ENCODE measurements at places on chromosomes 11 and 22.

DNA sequence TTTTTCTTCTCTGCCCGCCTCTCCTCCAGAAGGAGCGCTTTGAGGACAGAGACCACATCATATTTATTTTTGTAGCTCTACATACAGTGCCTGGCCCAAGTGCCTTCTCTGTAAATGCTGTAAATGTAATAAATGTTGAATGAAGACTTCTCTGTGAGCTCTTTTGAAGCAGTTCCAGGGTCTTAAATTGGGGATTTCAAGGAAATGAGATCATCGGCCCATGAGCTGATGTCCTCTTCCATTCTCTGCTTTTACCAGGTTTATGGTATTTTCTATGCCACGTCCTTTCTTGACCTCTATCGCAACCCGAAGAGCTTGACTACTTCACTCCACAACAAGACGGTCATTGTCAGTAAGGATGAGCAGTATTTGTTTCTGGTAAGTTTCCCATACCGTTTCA lies 165.7 kb upstream of the SORL1-AS1 start:
- no peak for DNase-seq

DNA sequence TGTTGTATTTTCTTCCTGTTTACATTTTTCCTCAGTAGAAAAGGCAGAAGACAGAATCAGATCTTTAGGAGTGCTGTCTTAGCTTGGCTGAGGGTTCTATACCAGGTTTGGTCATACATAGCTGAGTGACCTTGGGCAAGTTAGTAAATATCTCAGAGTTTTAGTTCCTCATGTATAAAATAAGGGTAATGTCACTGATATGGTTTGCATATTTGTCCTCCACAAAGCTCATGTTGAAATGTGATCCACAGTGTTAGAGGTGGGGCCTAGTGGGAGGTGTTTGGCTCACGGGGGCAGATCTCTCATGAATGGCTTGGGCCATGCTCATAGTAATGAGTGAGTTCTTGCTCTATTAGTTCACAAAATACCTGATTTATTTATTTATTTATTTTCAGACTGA lies 7.5 kb upstream of the HTR3A start:
- DNase-seq, result no peak

GRCh38 chr11:108432783-108433182 lies 34.5 kb downstream of the C11orf65 start:
- peak; percentile 49 for DNase-seq

DNA sequence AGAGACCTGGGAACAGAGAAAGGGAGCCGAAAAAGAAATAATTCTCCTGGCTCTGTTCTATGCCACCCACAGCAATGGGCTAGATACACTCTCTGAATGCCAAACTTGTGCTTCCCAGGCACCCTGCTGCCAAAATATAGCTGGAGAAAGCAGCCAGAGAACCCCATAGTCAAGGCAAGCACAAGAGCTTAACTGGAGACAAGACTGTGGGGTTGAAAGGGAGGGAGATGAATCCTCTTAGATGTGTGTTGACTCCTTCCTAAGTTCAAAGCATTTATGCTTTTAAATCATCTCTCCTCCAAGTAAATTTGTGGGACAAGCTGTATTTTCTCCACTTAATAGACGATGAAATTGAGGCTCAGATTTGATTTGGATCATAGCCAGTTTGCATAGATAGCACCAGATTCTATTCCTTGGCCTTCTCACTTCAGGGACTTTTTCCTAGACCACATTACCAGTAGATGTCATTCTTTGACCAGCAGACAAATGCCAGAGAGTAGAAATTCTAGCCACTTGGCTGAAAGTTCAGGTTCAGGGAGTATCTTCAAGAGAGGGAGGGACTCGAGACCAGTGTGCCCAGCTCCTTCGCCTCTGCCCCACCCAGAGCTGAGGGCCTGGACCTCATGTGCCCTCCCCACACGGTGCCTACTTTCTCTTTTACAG lies 16.5 kb upstream of the ETS1 start:
- peak; percentile 24 for DNase-seq

GRCh38 chr11:67230406-67230805 lies 35.9 kb upstream of the GRK2 start:
- DNase-seq, result no peak

- DNase-seq, result peak; percentile 26
Measured at GRCh38 chr11:102114032-102114431, 3.8 kb downstream of the YAP1 start.

DNA sequence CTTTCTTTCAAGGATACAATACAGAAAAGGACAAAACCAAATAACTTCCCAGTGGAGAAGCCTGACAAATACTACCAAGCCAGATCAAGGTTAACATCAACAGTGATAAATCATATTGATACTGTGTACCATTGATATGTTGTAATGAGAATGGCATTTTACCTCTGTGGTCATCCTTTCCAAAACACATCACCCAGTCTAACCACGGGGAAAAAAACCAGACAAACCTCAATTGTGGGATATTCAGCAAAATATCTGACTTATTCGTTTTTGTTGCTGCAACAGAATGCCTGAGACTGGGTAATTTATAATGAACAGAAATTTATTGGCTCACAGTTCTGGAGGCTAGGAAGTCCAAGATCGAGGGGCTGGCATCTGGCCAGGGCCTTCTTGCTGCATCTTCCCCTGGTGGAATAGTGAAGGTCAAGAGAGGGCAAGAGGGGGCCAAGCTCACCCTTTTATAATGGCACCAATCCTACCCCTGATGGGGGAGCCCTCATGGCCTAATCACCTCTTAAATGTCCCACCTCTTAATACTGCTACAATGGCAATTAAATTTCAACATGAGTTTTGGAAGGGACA lies 66.1 kb downstream of the FAM76B start:
- DNase-seq, result peak; percentile 26

- no peak for DNase-seq
Measured at GRCh38 chr11:112880495-112880894, 80.7 kb upstream of the NCAM1 start.

- DNase-seq, result no peak
Measured at GRCh38 chr11:19843079-19843478, 130.4 kb downstream of the NAV2 start.

- no peak for DNase-seq
Measured at GRCh38 chr11:7167976-7168740, 79.4 kb downstream of the RBMXL2 start.

DNA sequence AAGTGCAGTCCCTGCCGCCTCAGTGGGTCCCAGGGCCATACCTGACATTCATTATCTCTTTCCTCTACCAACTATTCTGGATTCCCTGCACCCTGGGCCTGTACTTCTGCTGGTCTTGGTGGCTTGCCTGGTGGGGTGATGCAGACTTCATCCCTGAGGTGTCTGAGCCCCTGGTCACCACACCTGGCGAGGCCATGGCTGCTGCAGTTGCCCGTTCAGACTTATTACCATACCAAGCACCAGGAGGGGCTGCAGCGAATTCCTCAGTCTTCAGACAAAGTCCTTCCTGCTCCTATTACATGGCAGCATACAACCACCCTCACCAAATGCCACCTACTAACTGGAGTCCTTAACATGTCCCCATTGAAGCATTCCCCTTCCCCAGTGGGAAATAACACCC lies 73.0 kb upstream of the SLC22A12 start:
- no peak for DNase-seq

GRCh38 chr11:96049426-96049825 lies 125.5 kb upstream of the MTMR2 start:
- DNase-seq, result peak; percentile 77

DNA sequence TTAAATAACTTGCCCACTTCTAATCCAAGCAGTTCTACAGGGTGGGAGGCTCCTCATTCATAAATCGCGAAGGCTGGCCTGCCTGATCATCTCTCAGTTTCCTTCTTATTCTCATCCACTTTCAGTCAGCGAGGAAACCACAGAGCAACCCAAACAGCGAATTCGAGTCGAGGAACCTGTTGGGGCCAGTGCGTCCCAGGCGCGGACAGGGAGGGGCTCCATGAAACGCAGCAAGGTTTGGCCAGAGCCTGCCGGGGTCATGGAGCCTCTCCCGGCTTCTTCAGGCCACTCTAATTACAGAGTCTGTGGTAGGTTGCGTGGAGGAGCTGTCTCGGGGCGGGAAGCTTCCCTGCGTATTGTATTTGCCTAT lies 741 bp upstream of the NAV2 start:
- DNase-seq, result no peak

DNA sequence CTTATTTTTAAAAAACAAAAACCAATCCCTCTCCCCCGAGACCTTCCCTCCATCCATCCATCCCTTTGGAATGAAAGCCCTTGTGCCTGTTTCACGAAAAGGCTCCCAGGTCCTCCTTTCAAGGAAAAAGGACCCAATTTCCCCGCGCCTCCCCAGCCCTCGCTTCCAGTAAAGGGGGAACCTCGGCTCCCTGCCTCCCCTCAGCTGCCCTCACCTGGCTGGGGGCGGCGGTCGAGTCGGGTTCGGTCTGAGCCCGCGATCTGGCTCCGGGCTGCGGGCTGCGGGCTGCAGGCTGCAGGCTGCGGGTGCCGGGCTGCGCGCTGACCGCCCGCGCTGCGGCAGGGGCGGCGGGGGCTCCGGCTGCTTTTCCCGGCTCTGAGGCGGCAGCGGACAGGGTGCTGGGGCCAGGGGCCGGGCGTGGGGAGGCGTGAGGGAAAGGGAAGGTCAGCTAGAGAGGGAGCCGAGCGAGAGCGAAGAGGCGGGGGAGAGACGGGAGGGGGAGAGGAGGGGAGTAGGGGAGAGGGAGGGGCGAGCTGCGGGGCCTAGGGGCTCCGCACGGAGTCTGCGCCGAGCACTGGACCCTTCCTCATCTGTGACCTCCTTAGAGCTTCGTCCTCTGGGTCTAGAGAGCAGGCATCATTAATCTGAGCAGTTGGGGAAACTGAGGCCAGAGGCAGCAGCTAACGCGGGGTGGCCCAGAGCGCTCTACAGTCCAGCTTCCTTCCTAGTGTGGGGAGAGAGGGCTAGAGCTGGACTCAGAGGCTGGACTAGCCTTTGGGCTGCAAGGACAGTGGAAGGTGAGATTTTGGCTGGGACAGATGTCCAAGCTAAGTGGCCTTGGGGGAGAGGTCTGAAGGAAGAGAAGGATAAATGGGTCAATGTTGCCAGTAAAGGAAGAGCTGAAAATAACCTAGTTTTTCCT lies at the start of gene C1QTNF4:
C1QTNF4 (minus strand) TSS at position 478 of the 922 bp plus-strand sequence. CDS start 3,601 bp downstream, outside the sequence.
- no peak for DNase-seq

DNA sequence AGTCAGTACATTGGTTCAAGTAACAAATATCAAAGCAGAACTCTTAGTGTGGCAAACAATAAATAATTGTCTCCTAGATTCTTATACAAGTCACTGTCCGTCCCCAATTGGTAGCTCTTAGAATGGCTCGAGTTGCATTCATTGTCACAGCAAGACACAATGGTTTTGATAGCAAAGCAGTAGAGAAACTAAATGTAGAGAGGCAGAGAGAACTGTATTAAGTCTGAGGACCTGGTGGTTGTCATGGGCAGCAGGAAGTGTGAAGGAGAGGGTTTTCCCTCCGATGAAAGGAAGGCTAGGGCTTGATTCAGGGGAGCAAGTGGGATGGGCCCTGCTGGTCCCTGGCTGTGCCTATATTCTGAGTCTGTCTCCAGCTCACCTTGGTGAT lies 36.6 kb downstream of the RCOR2 start:
- no peak for DNase-seq

- peak; percentile 86 for DNase-seq
Measured at GRCh38 chr11:35615921-35616900, 2.0 kb upstream of the FJX1 start.

- DNase-seq, result no peak
Measured at GRCh38 chr11:94655291-94655690, 88.1 kb downstream of the PIWIL4 start.

- no peak for DNase-seq
Measured at GRCh38 chr11:13045734-13046133, 36.6 kb downstream of the RASSF10 start.
